ENCODE measurements at places on chromosomes 13 and 19. TPM values are rescaled to one million over a fixed set of nuclear protein-coding genes. Genes with fewer than 3 reads are reported as not detected.

The TMEM38A gene
- 2.2 TPM for total RNA-seq

The ATXN8OS gene
- total RNA-seq, result not detected

The ZNF813 gene
- 3.0 TPM for total RNA-seq

The ANKRD24 gene
- total RNA-seq, result under 0.01 TPM

The CPAMD8 gene
- 0.64 TPM for total RNA-seq

The PTGIR gene
- total RNA-seq, result 5.5 TPM

The MIA gene
- total RNA-seq, result not detected

The ZNF728 gene
- not detected for total RNA-seq

The FPR2 gene
- total RNA-seq, result not detected

The CDADC1 gene
- 3.5 TPM for total RNA-seq

The DNMT1 gene
- 60.2 TPM for total RNA-seq

The CYSLTR2 gene
- not detected for total RNA-seq

The SLITRK5 gene
- total RNA-seq, result under 0.01 TPM

The NRTN gene
- 0.32 TPM for total RNA-seq

The ANGPTL8 gene
- total RNA-seq, result not detected

The PTH2 gene
- total RNA-seq, result not detected

The ZNF154 gene
- 1.7 TPM for total RNA-seq

The KLF2 gene
- 6.8 TPM for total RNA-seq

The ZNF383 gene
- total RNA-seq, result 6.8 TPM

The ERCC1 gene
- 88.9 TPM for total RNA-seq

The HPN gene
- total RNA-seq, result not detected

The ZNF543 gene
- total RNA-seq, result 10.4 TPM

The ABHD13 gene
- 10.8 TPM for total RNA-seq

The PRRG2 gene
- 0.43 TPM for total RNA-seq

The RNF113B gene
- total RNA-seq, result not detected

The ZNF226 gene
- total RNA-seq, result 21.2 TPM

All from fibroblast of villous mesenchyme (primary cell).